GDM1 (cell line): ENCODE measurements at places on chromosomes 4 and X.

DNA sequence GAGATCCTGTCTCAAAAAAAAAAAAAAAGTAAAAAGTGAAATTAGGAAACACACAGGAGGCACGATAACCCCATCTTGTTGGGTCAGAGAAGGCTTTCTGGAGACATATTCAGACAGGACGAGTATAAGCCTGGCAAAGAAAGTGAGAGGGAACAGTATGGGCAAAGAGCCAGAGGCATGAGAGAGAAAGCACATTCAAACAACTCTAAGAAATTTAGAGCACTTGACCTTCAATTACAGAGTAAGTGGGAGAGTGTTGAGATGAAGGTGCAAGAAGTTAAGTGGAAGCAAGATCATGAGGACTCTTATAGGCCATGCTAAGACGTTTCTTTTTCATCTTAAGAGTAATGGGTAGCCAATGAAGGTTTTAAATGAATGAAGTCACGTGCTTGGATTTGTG, 70.4 kb downstream of the ELOVL6 start:
- DNase-seq: no peak

- DNase-seq: no peak
Observed at GRCh38 chrX:148159796-148160195, 178.7 kb downstream of the FMR1NB start.

DNA sequence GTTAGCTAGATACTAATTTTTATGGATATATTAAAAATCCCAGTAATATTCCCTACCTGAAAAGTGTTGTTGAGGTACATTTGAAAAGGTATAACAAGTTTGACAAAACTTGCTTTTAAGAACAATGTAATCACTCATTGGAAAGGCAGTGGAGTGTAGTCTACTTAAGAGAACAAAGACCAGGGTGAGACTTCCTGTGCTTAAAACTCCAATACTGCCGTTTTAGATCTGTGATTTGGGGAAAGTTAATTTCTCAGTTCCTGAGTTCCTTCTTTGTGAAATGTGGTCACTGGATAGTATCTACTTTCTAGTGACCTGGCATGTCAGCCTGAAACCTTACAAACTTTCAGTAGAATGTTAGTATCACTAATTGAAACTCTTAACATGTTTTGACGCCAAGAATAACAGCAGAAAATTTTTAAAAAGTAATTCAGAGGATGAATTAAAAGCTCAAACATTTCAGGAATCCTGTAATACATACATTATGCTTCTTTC, 56.8 kb downstream of the PCDH7 start:
- no peak for DNase-seq

GRCh38 chr4:6990661-6991060, 52.5 kb upstream of the TADA2B start:
- DNase-seq: no peak

GRCh38 chr4:123507376-123507775, 110.8 kb downstream of the SPRY1 start:
- DNase-seq: no peak

DNA sequence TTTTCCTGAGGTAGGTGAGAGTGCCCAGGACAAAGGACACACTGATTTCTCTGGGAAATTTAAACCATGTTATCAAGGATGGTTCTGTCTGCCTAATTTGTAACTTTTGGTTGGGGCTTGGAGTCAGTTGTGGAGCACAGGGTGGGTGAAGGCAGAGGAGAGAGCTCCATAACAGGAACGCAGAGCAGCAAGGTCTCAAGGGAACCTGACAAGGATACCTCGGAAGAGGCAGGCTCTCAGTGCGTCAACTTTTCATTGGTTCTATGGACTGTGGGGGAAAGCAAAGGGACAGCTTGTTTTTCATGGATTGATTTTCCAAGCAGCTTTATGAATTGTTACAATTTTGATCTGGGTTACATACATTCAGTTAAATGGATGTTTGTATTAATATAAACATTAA, 110.4 kb downstream of the SLIT2 start:
- DNase-seq: no peak
